KBM-7 (cell line): ENCODE measurements at places on chromosomes 7 and 10.

GRCh38 chr10:10855151-10855581 is 162.5 kb upstream of the CELF2 start:
- no peak for DNase-seq

DNA sequence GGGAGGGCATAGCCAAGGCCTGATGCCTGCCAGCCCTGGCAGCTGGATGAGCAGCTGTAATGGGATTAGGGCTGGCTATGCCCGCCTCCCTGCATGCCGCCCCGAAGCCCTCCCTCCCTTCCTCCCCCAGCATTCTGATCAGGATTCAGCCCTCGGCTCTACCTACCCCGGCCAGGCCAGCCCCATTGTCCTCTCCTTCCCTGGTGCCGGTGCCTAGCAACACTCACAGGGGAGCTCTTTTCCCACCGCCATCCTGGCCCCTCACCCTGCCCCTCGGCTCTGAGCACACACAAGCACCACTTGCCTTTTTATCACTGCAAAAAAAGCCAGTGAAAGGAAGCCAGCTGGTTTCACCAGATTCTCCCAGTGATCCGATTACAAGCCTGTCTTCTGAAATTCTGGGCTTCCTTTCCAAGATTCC is 9.0 kb upstream of the ADCYAP1R1 start:
- no peak for DNase-seq

DNA sequence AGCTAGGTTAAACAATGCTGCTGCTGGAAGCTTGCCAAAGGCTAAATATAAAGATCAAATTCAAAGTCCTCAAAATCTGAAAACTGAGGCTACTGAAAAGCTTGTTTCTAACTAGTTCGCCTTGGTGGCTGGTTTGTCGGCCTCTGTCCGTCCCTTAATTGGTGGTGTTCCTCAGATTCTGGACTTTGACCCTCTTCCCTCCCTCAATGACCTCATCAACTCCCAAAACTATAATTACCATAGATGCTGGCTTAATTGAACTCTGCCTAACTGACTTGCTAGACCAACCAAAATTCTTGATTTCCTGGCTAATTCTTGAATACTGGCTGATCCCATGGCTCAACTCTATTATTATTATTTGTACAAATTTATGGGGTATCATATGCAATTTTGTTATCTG is 15.6 kb downstream of the ARHGAP21 start:
- no peak for DNase-seq

- DNase-seq, result no peak
Measured at GRCh38 chr10:50558371-50558770, 65.4 kb downstream of the SGMS1 start.

- DNase-seq, result no peak
Measured at GRCh38 chr7:82723411-82723810, 279.8 kb upstream of the CACNA2D1 start.

- no peak for DNase-seq
Measured at GRCh38 chr7:33471636-33472242, 342.4 kb downstream of the BBS9 start.

DNA sequence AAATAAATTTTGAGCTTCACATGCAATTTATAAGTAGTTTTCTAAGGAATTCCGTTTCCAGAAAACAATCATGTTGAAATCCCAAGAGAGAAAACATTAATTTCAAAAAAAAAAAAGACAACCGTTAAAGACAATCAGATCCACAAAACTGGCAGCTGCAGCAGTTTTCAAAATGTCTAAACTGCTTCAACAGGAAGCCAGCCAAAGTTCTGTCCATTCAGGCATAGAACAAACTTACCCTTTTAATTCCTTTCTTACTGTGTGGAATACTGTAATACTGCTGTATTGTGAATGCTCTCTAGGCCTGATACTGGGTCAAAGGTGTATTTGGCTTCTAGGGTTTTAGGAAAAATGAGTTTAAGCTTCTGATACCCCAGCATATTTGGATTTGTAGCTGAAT is 31.6 kb downstream of the HOXA1 start:
- no peak for DNase-seq

DNA sequence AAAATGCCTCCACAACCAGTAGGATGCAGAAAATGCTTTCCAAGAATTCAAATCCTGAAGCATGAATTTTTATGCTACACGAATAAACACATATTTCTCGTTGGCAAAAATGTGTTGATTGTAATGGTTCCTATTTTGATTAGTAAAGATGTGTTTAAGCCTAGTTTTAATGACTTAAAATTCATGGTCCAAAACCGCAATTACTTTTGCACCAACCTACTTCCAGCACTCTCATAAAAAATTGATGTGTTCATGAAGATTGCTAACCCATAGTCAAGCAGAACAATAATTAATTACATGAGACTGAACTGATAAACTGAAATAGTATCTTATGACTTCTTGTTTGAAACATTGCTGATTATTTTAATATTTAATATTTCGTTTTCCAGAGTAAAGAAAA is 828.8 kb downstream of the CCSER2 start:
- no peak for DNase-seq
